ENCODE measurements at places on chromosomes 16 and 17. TPM values are rescaled to one million over a fixed set of nuclear protein-coding genes. Genes with fewer than 3 reads are reported as not detected.

DNA sequence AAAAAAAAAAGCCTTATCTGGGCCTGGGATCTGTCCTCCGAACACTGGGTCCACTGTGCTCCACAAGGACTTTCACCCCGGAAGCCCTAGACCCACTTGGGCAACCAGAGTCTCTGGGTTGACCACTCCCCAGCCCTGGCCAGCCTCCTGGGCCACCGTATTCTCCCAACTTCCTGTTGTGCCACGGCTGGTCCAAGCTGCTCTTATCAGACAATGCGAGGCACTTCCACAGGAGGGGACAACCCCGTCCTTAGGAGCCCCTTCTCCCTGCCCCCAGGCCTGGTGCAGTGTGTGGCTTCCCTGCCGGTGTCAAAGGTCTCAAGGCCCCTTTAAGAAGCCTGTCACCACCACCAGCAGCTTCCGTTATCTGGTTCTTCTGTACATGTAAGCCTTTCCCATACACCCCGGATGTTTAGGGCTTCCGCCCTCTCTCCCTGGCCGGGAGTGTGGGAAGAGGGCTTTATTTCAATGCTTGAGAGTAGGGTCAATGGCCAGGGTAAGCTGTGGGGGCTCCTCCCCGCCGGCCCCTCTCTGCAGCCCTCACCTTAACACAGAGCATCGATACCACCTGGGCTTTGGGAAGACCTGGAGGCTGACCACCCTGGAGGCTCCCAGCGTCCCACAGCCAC lies 313.0 kb downstream of the SEC14L1 start:
- H3K36me3 ChIP-seq, result no peaks in the 10 kb centered on the region
- peak overlapping the region; percentile 16 for H3K4me3 ChIP-seq
- peak overlapping the region; percentile 81 for H3K27ac ChIP-seq
- H3K27me3 ChIP-seq, result no peaks in the 10 kb centered on the region
- no peak for DNase-seq
- peaks cover 51% of the 10 kb centered on the region for H3K4me1 ChIP-seq

DNA sequence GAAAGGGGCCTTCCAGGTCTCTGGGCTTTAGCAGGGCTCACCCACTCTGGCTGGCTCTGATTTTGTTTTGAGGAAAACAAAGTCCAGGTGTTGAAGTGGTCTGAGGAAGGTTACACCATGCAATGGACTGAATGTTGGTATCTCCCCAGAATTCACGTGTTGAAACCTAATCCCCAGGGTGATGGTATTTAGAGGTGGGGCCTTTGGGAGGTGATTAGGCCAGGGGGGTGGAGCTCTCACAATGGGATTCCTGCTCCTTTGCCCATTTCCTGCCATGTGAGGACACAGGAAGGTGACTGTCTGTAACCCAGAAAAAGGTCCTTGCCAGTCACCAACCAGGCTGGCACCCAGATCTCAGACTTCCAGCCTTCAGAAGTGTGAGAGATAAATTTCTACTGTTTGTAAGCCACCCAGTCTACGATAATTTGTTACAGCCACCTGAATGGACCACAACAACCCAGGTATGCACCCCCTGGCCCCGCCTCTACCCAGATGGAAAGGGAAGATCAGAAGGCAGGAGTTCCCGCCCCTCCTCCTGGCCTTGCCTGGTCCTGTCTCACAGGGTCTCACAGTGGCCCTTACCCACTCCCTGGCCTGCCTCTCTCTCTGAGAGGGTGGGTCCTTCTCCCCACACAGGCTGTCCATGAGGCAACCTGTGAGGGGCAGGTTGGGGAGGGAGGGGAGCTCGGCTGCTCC lies 32.0 kb downstream of the LRRC75A start:
- H3K27me3 ChIP-seq, result no peaks in the 10 kb centered on the region
- H3K36me3 ChIP-seq, result no peaks in the 10 kb centered on the region
- H3K4me3 ChIP-seq, result no peak overlapping the region
- no peak overlapping the region for H3K27ac ChIP-seq

- no peaks in the 10 kb centered on the region for H3K36me3 ChIP-seq
- H3K4me3 ChIP-seq, result no peak overlapping the region
- no peaks in the 10 kb centered on the region for H3K4me1 ChIP-seq
These were observed 356.5 kb upstream of the CDH8 start for GRCh38 chr16:62392698-62393097.

- no peak for DNase-seq
- no peaks in the 10 kb centered on the region for H3K27me3 ChIP-seq
- H3K4me3 ChIP-seq, result no peak overlapping the region
These were observed 98.1 kb upstream of the DNAH17 start for GRCh38 chr17:78675316-78675616.

- no peaks in the 10 kb centered on the region for H3K27me3 ChIP-seq
- peak within 1 kb of the TSS; percentile 54 for H3K4me3 ChIP-seq
- H3K36me3 ChIP-seq, result no peaks in the 10 kb centered on the region
These were observed at the start of gene SKA2 for GRCh38 chr17:59154721-59155438. SKA2 (minus strand) TSS chr17:59155186; CDS start chr17:59155163, 23 bp downstream.

The CCL5 gene
- 4.5 TPM for total RNA-seq

The KDM6B gene
- total RNA-seq, result 30.2 TPM

- H3K4me3 ChIP-seq, result no peak overlapping the region
- no peak for DNase-seq
- no peaks in the 10 kb centered on the region for H3K27me3 ChIP-seq
- no peaks in the 10 kb centered on the region for H3K36me3 ChIP-seq
- peak overlapping the region; percentile 55 for H3K27ac ChIP-seq
These were observed 25.5 kb downstream of the NSMCE1 start for GRCh38 chr16:27242868-27243590.

DNA sequence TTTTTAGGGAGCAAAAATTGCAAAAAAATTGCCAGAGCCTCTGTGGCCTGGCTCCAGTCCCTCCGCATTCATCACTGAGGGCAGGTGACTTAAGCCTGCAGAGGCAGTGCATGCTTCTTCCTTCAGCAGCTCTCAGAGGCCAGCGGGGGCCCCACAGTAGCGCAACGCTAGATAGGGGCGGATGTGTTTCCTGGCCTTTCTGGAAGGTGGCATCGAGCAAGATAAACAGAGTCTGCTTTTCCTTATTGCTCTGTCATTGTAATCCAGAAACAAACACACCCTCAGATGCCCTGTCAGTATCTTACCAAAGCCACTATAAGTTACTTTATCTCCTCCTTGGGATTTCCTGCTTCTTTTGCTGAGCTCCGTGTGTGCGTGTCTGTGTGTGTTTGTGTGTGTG lies 75.5 kb upstream of the IRX6 start:
- H3K4me3 ChIP-seq, result no peak overlapping the region
- no peaks in the 10 kb centered on the region for H3K27me3 ChIP-seq
- H3K4me1 ChIP-seq, result no peaks in the 10 kb centered on the region
- no peak overlapping the region for H3K27ac ChIP-seq

- no peaks in the 10 kb centered on the region for H3K36me3 ChIP-seq
- no peak overlapping the region for H3K27ac ChIP-seq
These were observed 37.9 kb downstream of the LYRM1 start for GRCh38 chr16:20938426-20938825.

DNA sequence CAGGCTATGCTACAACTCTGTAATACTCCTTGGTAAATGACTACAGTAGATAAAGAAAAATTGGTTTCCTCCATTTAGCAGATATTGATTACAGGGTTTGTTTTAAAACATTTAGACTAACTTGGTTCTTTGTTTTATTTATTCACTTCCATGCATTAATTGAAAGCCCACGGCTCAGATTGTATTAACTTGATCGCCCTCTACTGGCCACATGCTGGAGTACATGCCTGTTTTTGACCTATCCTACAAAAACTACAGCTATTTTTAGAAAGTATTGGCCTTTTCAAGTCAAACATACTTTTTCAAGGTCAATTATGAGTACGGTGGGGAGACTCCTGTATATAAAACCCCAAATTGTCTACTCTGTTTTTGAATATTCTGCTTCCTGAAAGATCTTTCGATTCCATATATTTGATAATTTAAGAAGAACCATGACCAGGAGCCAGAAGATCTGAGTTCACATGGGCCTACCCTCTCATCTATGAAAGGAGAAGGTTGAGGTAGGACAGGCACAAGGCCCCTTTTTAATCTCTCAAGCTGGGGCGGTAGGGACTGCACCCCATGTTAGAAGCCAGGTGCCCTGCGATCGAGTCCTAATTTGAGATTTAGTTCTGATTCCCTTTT lies 51.8 kb downstream of the CA10 start:
- H3K36me3 ChIP-seq, result no peaks in the 10 kb centered on the region
- H3K4me3 ChIP-seq, result no peak overlapping the region
- peak; percentile 27 for DNase-seq
- no peaks in the 10 kb centered on the region for H3K4me1 ChIP-seq
- H3K27me3 ChIP-seq, result no peaks in the 10 kb centered on the region

The NOG gene
- total RNA-seq, result 6.3 TPM

- no peak overlapping the region for H3K4me3 ChIP-seq
- DNase-seq, result no peak
- no peaks in the 10 kb centered on the region for H3K27me3 ChIP-seq
These were observed 222.3 kb upstream of the TNRC6C start for GRCh38 chr17:77736199-77736585.

DNA sequence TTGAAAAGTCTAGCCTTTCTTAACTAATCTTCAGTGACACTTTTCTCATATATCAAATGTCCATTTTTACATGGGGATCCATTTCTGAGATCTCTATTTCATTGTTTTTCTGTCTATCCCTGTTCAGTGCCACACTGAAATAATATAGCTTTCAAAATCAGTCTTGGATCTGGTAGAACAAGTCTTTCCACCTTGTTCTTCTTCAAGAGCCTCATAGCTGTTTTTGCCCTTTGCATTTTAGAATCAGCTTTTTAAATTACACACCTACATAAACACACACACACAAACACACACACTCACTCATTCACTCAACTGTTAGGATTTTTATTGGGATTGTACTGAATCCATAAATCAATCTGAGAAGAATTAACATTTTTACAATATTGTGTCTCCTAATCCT lies 19.2 kb downstream of the GSDMB start:
- DNase-seq, result no peak
- H3K4me1 ChIP-seq, result no peaks in the 10 kb centered on the region
- no peaks in the 10 kb centered on the region for H3K36me3 ChIP-seq
- no peak overlapping the region for H3K4me3 ChIP-seq

- H3K27ac ChIP-seq, result no peak overlapping the region
- peaks cover 4% of the 10 kb centered on the region for H3K27me3 ChIP-seq
- no peak overlapping the region for H3K4me3 ChIP-seq
- H3K4me1 ChIP-seq, result no peaks in the 10 kb centered on the region
- DNase-seq, result peak; percentile 36
- H3K36me3 ChIP-seq, result no peaks in the 10 kb centered on the region
These were observed 7.2 kb downstream of the SRCIN1 start for GRCh38 chr17:38598536-38598935.

GRCh38 chr16:57637020-57637419 lies 8.6 kb downstream of the ADGRG1 start:
- no peaks in the 10 kb centered on the region for H3K36me3 ChIP-seq
- DNase-seq, result no peak
- H3K4me1 ChIP-seq, result peaks cover 16% of the 10 kb centered on the region
- H3K27ac ChIP-seq, result peak overlapping the region; percentile 14
- H3K27me3 ChIP-seq, result no peaks in the 10 kb centered on the region

- H3K4me1 ChIP-seq, result no peaks in the 10 kb centered on the region
- no peaks in the 10 kb centered on the region for H3K36me3 ChIP-seq
- peak overlapping the region; percentile 62 for H3K27ac ChIP-seq
- no peak overlapping the region for H3K4me3 ChIP-seq
- H3K27me3 ChIP-seq, result no peaks in the 10 kb centered on the region
- DNase-seq, result peak; percentile 81
These were observed 6.0 kb upstream of the CHRNE start for GRCh38 chr17:4908711-4909496.

- no peaks in the 10 kb centered on the region for H3K27me3 ChIP-seq
- H3K27ac ChIP-seq, result no peak overlapping the region
- H3K36me3 ChIP-seq, result no peaks in the 10 kb centered on the region
- DNase-seq, result peak; percentile 13
- no peaks in the 10 kb centered on the region for H3K4me1 ChIP-seq
These were observed 15.6 kb downstream of the TLE7 start for GRCh38 chr16:71426069-71426879.

- no peak overlapping the region for H3K4me3 ChIP-seq
- peaks cover 34% of the 10 kb centered on the region for H3K36me3 ChIP-seq
- no peak for DNase-seq
- H3K27ac ChIP-seq, result no peak overlapping the region
- H3K4me1 ChIP-seq, result no peaks in the 10 kb centered on the region
- H3K27me3 ChIP-seq, result no peaks in the 10 kb centered on the region
These were observed 6.9 kb downstream of the TBX6 start for GRCh38 chr16:30084816-30085159.

- H3K4me1 ChIP-seq, result no peaks in the 10 kb centered on the region
- no peaks in the 10 kb centered on the region for H3K27me3 ChIP-seq
- no peak overlapping the region for H3K27ac ChIP-seq
- DNase-seq, result no peak
These were observed 281.7 kb upstream of the ZFHX3 start for GRCh38 chr16:73329358-73330286.

DNA sequence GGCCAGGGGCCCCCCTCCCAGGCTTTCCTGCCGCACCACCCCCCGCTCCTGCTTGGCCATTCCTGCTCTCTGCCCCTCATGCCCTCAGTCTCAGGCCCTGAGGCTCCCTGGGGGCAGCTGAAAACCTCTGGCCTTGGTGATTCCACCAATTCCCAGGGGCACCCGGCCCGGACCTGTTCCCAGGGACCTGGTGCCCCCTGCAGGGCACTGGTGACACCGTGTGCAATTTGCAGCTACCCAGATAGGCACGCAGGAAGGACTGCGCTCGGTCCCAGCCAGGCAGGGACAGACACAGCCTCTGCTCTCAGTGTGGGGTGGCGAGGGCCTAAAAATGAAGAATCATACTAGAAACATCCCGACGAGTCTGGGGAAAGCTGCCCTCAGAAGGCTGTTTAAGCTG lies 13.4 kb downstream of the WFDC1 start:
- no peaks in the 10 kb centered on the region for H3K27me3 ChIP-seq
- no peak overlapping the region for H3K4me3 ChIP-seq
- H3K36me3 ChIP-seq, result no peaks in the 10 kb centered on the region

The BEAN1 gene
- 0.51 TPM for total RNA-seq

- H3K36me3 ChIP-seq, result no peaks in the 10 kb centered on the region
- DNase-seq, result no peak
- H3K27ac ChIP-seq, result no peak overlapping the region
- H3K4me3 ChIP-seq, result no peak overlapping the region
These were observed 39.3 kb downstream of the TADA2A start for GRCh38 chr17:37446027-37446426.

- no peaks in the 10 kb centered on the region for H3K4me1 ChIP-seq
- H3K36me3 ChIP-seq, result peaks cover 9% of the 10 kb centered on the region
- no peak overlapping the region for H3K27ac ChIP-seq
- no peak for DNase-seq
- no peaks in the 10 kb centered on the region for H3K27me3 ChIP-seq
These were observed 13.2 kb downstream of the TERF2IP start for GRCh38 chr16:75660726-75661302.

DNA sequence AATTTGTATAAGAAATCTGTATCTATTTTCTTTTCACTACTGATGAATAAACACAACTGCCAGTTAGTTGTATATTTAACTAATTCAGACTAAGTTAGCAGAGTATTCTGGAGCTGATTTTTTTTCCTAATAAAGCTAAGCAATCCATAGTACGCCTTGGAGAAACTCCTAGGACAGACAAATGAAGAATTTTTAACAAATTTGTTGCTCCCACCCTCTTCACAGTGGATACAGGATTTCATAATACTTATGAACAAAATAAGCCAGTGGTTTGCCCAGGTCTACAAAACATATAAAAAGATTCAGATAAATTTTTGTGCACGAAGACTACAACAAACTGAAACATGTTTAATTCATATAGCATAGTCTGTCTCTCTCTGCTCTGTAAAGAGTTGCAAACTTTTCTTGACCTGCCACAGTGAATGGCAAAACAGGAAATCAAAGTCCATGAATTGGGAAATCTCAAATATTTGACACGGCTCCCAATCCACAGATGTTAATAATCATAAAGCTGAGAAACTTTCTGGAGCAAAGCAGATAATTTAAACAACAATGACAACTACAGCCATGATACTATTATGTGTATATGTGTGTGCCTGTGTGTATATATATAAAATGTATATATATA lies 594 bp upstream of the ABCA6 start:
- no peaks in the 10 kb centered on the region for H3K4me1 ChIP-seq
- DNase-seq, result no peak
- no peaks in the 10 kb centered on the region for H3K36me3 ChIP-seq
- no peak overlapping the region for H3K4me3 ChIP-seq
- no peak overlapping the region for H3K27ac ChIP-seq
- no peaks in the 10 kb centered on the region for H3K27me3 ChIP-seq
